Bronchial epithelial cell (primary cell): ENCODE measurements at places on chromosomes 5 and 9.

DNA sequence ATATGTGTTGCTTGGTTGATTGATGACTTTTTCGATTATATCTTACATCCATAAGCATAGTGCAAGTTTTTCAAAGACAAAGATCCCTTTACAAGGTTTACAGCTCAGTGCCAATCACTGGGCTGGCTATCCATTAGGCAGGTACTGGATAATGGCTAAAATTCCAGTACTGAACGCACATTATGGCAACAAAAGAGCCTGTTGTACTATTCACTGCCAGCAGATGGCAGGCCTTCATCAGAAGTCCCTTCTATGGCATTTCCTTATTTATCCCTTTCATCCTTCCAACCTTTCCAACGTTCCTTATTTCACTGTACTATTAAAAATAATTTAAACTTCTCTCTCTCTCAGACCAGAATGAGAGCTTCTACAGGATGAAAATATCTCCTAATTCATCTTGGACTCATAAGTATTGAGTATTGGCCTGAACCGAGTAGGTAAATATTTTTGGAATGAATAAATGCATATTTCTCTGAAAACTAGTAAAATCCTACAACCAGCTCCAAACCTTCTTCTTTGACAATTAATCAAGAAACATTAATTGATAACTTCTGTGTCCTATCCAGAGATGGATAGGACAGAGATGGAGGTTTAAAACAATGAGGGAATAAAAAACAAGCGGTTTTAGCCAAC, 6.7 kb upstream of the WNT8A start:
- peak; percentile 60 for DNase-seq

DNA sequence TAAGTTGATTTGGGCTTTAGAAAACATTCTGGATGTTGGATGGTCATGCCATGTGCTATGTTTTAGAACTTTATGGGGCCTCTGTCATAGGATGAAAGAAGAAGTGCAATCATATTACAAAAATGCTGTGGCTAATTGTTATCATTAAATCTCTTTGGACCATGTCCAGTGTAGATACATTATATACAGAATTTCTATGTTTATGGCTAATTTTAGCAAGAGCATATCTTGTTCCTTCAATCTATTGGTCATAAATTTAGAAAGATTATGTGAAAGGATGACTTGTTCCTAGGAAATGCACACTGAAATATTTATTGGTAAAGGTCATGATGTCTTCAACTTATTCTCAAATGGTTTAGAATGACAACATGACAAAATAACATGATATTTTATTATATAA, 42.4 kb upstream of the ELL2 start:
- no peak for DNase-seq

DNA sequence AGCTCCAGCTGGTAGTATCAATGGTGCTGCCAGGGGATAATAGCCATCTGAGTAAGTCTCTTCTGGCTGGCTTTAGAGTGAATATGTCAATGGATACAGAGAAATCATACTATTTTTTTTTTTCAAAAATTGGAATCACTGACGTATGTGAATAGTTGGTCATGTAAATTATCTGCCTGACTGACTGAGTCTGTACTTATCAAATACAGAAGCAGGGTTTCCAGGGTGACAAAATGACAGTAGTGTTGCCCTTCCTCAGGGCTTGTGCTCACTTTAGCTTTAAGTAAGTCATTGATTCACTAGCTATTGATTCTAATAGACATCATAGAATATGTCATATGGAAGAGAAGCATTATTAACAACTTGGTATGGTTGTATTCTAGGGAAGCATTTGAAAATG, 126.0 kb upstream of the C6 start:
- no peak for DNase-seq

DNA sequence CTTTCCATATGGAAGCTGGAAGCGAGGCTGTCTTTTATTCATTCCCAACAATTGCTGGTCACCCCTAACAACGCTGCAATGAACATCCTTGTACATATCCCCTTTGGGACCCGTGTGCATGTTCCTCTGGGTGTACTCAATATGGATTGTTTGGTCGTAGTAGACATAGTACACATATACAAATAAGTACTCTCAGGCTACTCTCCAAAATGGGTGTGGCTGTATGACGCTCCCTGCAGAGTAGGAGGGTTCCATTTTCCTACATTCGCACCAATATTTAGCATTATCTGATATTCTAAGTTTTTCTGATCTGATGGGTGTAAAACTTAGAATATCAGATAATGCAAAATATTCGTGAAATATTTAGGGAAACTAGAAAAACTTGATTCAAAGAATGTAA, 23.2 kb upstream of the NAA35 start:
- no peak for DNase-seq

GRCh38 chr9:19809422-19810269, 20.8 kb upstream of the SLC24A2 start:
- no peak for DNase-seq

GRCh38 chr5:62701036-62701435, 122.4 kb downstream of the LRRC70 start:
- DNase-seq: no peak

GRCh38 chr5:51746023-51746422, 362.8 kb downstream of the ISL1 start:
- DNase-seq: no peak
